Fibroblast of lung (primary cell): ENCODE measurements at places on chromosomes 12 and 14. TPM values are rescaled to one million over a fixed set of nuclear protein-coding genes. Genes with fewer than 3 reads are reported as not detected.
A peak's percentile ranks its signal among the peaks of the same experiment; 100 is the strongest.

The LHX5 gene
- total RNA-seq, result not detected in 2 replicates

The SMAGP gene
- total RNA-seq, result 5.1 and 11.6 TPM in 2 replicates

The NOVA1 gene
- total RNA-seq, result 3.6 and 5.1 TPM in 2 replicates

The P2RX2 gene
- total RNA-seq, result not detected in 2 replicates

The OR4K1 gene
- not detected in 2 replicates for total RNA-seq

The SPIC gene
- not detected in 2 replicates for total RNA-seq

The AVPR1A gene
- total RNA-seq, result not detected in 2 replicates

The C12orf54 gene
- total RNA-seq, result not detected in 2 replicates

- DNase-seq, result no peak
These were observed 517.6 kb upstream of the ATP2B1 start for GRCh38 chr12:90226211-90226610.

DNA sequence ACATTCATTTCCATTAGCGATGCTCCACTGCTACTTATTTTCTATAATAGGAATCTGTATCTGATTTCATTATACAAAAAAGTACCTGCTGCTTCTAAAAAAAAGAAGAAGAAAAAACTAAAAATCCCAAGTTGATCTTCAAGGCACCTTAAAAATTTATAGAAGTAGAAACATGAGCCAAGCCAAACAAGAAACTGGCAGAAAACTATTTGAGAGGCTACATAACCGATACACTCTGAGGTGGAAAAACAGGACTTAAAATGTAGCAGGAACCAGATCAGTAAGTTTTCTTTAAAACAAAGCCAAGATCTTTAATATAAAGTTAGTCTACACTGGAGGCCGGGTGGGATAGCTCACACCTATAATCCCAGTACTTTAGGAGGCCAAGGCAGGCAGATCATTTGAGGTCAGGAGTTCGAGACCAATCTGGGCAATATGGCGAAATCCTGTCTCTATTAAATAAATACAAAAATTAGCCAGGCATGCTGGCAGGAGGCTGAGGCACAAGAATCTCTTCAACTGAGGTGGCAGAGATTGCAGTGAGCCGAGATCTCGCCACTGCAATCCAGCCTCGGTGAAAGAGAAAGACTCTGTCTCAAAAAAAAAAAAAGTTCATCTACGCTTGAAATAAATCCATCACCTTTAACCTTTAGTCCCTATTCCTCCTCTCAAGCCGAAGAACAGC, 278.6 kb downstream of the MED13L start:
- peak; percentile 22 for DNase-seq

- peak; percentile 97 for DNase-seq
These were observed 141.3 kb upstream of the HIF1A start for GRCh38 chr14:61553730-61554641.

DNA sequence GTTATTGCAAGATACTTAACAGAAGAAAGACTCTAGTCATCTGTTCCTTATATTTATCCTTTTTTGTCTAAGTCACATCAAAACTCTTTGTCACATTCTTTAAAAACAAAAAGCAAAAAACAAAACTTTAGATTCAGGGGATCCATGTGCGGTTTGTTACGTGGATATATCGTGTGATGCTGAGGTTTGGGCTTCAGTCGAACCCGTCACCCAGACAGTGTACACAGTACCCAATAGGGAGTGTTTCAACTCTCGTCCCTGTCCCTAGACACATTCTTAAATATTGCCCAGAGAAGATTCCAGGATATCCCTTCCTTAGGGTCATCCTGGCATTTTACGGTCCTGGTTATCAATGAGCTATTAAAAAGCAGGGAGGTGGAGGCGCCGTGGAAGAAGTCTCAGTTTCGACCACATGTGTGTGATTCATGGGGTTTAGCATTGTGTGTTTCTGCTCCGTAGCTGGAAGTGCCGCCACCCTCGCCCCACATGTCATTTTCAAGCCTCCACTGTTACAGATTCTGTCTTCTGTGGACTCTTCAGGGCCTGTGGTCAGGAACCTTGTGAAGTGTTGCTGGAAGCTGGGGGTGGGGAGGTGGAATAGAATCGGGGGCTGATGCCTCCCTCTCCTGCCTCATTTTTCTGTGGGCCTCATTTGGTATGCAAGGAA, 19.9 kb downstream of the CCND2 start:
- no peak for DNase-seq

GRCh38 chr12:74646831-74647230, 109.2 kb downstream of the ATXN7L3B start:
- DNase-seq, result no peak

GRCh38 chr14:77267937-77268699, 2.9 kb downstream of the NGB start:
- no peak for DNase-seq

- DNase-seq, result no peak
These were observed 108.7 kb upstream of the MIS18BP1 start for GRCh38 chr14:45361727-45362126.

DNA sequence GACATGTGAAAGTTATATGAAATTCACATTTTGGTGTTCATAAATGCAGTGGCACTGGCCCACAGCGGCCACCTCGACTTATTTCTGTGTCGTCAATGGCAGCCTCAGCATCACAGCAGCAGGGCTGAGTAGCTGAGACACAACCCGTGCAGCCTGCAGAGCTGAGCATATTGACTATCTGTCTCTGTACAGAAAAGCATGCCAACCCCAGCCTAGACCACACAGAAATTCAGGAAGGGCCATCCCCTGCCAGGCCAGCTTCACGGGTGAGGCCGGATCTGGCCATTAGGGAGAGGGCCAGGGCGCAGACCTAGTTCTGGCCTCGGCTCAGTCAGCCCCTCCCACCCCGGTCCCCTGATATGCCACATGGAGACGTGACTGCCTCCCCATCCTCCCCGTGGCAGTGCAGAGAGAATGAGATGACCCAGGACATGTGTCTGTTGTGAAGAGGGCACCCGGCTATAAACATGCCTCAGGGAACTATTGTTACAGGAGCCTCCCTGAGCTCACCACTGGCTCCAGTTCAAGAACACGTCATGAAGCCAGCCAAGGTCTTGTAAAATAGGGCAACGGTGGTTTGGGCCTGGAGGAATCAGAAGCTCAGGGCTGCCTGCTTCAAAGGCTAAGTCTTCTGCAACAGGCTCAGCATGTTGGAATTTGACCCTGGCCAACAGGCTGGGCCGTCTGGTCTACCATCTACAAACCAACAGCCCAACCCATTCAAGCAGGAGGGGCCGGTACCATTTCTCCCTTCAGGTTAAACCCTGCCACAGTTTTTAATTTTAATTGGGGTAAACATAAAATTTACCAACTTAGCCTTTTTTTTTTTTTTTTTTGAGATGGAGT, 25.5 kb downstream of the SCARB1 start:
- peak; percentile 99 for DNase-seq

- DNase-seq, result no peak
These were observed 40.1 kb downstream of the WASHC3 start for GRCh38 chr12:102021540-102022246.

GRCh38 chr12:93266-94005, 26.9 kb downstream of the IQSEC3 start:
- no peak for DNase-seq

DNA sequence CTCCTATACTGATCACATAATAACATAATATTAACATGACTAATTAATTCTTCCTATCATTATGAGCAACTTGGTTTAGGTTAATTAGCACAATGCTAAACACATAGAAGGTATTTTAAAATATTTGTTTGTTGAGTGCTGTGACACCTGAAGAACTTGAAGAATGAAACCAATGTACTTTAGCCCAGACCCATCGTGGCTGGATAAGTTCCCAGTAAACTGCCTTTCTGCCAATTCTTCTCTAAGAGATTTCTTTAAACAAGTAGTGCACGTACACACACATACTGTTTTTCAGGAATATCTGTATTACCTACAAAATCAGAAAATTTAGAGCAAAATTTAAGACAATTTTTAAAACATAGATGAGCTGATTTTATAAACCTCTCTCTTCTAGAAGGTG, 207.4 kb upstream of the SSTR1 start:
- DNase-seq, result no peak

DNA sequence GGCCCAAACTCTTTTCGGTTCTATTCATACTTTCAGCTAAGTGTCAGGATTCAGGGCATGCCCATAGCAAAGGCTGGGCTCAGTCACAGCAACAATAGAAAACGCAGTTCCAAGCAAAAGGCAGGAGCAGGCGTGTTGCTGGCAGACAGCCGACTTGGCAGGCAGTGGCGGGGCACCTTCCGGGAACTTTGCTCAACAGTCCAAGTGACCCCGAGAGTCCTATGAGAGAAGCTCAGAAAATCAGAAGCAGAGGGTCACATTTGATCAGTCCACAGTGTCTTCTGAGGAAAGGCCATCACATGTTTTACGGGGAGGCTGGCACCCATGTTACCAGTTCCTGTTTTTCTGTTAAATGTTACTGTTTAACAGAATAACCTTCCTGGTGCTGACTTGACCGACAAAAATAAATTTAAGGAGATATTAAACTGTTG, 115.0 kb downstream of the DACT1 start:
- DNase-seq, result peak; percentile 35

- no peak for DNase-seq
These were observed 361.4 kb upstream of the DIO2 start for GRCh38 chr14:80572666-80573065.

- DNase-seq, result peak; percentile 91
These were observed 3.2 kb downstream of the MLXIP start for GRCh38 chr12:122081697-122082221.

GRCh38 chr14:77151918-77152588, 10.5 kb upstream of the ZDHHC22 start:
- peak; percentile 42 for DNase-seq

DNA sequence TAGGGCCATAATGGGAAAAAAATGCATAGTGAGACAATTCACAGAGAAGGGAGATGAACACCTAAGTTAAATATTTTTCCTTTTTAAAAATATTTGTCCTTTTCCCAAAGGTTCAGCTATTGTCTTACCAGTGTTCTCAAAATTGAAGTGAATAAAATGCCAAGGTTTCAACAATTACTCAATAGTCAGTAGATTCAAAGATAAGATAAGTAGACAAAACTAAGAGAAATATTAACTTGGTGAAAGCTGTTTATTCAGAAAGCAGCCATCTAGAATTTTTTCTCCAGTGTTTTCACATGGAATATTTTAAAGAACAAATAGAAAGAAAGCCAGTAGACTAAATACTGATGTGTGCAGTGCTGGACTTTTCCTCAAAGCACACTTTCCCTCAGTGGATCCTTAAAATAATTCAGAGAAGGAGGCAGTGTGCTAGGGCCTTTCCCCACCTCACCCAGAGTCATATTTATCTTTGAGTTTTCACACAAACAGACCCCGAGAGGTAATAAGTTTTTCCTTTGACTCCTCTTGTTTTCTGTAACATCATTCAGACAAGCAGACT, 144.5 kb upstream of the PLEKHG7 start:
- DNase-seq, result no peak

- no peak for DNase-seq
These were observed 120.0 kb downstream of the ESRRB start for GRCh38 chr14:76495983-76496382.

- no peak for DNase-seq
These were observed 16.0 kb downstream of the ULK1 start for GRCh38 chr12:131910302-131911027.

- DNase-seq, result peak; percentile 85
These were observed 228.4 kb upstream of the NPAS3 start for GRCh38 chr14:32710231-32710671.

DNA sequence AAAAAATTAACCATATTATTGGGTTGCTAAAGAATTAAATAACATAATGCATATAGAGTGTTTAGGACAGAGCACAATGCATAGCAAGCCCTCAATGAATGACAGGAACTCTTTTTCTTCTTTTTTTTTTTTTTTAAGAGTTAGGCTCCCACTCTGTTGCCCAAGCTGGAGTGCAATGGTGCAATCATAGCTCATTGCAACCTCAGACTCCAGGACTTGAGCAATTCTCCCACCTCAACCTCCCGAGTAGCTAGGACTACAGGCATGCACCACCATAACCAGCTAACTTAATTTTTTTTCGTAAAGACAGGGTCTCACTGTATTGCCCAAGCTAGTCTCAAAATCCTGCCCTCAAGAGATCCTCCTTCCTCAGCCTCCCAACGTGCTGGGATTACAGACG, 20.5 kb upstream of the MTERF2 start:
- DNase-seq, result no peak

DNA sequence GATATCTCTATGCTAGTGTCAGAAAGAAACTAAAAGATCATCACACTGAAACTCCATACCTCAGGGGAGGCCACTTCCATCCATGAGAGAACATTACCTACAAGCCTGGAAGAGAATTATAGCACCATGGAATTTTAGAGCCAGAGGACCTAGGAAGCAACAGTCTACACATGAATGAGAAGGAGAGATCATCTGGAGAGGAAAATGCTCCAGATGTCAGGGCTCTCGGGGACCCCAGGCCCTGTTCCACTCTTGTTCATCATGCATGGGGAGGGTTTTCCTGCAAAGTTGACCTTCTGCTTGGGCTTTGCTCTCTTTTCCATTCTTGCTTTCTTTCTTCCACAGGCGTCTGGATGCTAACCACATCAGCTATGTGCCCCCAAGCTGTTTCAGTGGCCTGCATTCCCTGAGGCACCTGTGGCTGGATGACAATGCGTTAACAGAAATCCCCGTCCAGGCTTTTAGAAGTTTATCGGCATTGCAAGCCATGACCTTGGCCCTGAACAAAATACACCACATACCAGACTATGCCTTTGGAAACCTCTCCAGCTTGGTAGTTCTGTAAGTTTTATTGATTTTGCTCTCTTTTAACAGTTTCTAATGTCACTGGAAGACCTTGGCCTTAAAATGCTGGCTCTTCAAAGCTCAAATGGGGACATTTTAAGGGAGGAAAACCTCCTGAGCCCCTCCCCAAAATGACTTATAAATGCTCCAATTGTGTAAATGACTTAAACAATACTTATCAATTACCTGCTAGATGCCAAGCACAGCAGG, 110.7 kb downstream of the ZFC3H1 start:
- DNase-seq, result no peak

GRCh38 chr12:55743406-55744339, 751 bp downstream of the GDF11 start:
- DNase-seq, result peak; percentile 74

- peak; percentile 43 for DNase-seq
These were observed 126.4 kb upstream of the PLEKHA5 start for GRCh38 chr12:19003141-19003540.

DNA sequence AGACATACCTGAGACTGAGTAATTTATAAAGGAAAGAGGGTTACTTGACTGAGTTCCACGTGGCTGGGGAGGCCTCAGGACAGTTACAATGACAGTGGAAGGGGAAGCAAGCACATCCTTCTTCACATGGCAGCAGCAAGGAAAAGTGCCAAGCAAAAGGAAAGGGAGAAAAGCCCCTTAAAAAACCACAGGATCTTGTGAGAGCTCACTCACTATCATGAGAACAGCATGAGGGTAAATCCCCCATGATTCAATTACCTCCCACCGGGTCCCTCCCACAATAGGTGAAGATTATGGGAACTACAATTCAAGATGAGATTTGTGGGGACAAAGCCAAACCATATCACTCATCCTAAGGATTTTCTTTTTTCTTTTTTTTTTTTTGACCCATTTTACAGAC, 177.8 kb upstream of the EEA1 start:
- no peak for DNase-seq

- DNase-seq, result peak; percentile 64
These were observed 40.8 kb upstream of the PNMA1 start for GRCh38 chr14:73754911-73755360.
